ENCODE measurements at places on chromosomes 1 and 21.

DNA sequence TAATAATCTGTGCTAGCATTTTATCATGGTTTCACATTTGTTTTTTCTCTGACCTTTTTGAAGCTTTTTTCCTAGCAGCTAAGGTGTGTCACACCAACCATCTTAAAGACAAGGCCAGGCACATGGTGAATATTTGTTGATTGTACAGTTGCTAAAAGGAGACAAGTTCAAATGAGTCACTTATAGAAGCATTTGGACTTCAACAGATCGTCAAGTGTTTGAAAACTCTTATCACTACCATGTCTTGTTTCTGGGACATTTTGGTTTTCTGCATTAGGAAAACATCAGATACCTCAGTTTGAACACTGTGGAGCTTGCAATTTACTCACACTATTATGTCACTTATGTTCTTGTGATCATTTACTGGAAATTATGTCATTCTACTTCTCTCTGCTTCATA is 407.3 kb downstream of the USP25 start:
- no peak for DNase-seq

DNA sequence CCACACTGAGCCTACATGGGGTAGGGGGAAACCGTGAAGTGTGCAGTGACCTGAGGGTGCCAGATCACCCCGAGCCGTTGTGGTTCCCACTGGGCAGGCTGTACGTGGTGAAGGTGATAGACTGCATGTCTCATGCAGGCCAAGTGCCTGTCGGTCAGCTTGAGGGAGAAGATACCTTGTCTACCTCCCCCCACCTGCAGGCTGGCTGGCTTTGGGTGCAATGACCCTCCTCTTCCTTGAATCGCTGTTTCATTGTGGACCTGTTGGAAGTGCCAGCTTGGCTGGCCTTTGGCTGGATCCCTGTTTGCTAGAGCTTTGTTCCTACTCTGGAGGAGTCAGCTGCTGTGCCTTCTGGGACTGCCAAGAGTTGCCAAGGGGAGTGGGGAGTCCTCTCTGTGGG is 92.5 kb downstream of the GALNT2 start:
- no peak for DNase-seq

GRCh38 chr1:111097356-111098099 is 42.4 kb downstream of the DRAM2 start:
- DNase-seq: no peak

DNA sequence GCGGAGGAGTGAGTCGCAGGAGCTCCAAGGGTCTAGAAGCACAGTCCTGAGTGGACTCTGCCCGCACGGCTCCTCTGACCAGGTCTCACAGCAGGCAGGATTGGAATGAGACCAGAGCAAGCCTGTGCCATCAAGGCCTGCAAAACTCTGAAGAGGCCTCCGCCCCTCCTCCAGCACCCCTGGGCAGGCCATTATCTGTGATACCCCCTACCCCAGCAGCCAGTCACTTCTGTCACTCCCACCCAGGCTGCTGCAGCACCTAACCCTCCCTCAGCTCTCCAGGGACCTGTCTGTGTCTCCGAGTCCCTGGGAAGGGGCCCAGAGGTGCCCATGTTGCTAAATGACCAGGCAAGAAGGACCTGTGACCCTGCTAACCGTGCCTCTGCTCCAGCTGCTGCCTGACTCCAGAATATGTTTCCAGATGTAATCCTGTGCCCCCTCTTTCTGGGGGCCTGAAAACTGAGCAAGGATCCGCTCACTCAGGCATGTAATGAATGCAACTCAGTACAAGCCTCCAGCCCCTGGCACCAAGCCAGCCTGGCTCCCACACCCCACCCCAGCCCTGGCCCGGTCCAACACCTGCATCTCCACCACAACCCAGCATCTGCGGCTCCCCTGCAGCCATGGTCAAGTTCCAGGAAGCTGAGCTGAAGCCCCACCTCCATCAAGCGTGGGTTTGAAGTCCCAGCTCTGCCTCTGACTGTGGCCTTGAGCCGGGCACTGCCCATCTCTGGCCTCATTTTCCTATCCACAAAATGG is 22.1 kb upstream of the COL16A1 start:
- no peak for DNase-seq

DNA sequence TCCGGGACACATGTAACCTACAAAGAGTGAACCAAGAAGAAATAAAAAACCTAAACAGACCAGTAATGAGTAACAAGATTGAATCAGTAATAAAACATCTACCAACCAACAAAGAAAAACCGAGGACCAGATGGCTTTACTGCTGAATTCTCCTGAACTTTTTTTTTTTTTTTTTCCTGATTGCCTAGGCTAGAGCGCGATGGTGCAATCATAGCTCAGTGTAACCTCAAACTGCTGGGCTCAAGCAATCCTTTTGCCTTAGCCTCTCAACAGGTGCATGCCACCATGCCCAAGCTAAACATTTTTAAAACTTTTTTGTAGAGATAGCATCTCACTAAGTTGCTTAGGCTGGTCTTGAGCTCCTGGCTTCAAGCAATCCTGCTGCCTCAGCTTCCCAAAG is 11.2 kb upstream of the FGGY start:
- DNase-seq: no peak

- no peak for DNase-seq
These were observed 101.9 kb downstream of the FNBP1L start for GRCh38 chr1:93549811-93550210.

DNA sequence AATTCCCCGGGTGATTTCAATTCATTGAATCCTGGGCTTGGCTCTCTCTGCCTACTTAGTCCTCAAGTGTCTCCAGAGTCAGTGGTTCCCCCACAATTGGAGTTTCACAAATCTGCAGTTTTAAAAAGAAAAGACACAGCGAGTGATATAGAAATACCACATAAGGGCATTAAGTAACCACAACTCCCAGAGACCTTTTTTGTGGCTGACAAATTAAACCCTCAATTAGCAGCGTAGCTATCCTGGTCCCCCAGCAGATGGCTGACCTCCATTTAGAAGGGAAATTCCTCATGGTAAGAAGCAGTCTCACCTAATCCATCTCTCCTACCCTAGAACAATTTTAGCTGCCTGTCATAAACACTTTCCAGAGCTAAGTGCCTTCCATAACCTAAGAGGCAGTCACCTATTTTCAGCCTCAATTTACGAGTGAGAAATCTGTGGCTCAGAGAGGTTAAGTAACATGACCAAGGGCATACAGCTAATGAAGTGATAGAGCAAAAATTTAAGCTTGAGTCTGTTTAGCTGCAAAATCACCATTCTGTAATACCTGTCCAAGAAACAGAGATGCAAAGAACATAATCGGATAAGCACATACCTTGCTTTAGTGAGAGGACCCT is 56.0 kb upstream of the NBPF3 start:
- no peak for DNase-seq

- no peak for DNase-seq
These were observed 993 bp downstream of the SYPL2 start for GRCh38 chr1:109467301-109467777.

DNA sequence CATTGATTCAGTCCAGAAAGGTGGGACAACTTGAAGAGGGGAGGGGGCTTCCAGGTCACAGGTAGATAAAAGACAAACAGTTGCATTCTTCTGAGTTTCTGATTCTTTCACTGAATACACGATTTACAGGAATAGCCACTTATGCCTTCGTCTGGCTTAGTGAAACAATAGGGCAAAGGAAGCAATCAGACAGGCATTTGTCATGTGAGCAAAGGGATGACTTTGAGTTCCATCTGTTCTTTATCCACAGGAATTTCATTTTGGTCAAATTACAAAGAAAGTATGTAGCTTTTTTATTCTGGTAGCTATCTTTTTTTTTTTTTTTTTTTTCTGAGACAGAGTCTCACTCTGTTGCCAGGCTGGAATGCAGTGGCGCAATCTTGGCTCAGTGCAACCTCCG is 202.5 kb downstream of the TTLL7 start:
- DNase-seq: no peak

GRCh38 chr1:114219172-114219868 is 65.7 kb upstream of the SYT6 start:
- no peak for DNase-seq

DNA sequence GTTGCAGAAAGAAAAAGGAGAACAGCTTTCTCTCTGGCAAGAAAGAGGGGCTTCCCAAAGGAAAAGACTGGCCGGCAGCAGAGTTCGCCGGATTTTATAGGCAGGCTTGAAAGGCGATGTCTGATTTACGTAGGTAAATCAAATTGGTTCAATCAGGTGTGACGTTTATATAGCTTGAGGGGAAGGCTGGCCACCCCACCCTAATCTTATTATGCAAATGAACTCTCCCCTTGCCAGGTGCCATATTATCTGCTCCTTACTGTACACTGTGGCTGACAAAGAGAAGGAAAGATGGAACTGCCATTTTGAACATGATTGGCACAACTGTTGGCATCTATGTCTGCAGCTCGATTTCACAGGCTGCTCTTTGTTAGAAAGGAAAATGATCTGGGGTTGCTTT is 16.8 kb upstream of the INTS3 start:
- no peak for DNase-seq

GRCh38 chr1:9128520-9129265 is at the start of gene GPR157:
TSS of gene GPR157 (minus strand) at chr1:9129102. CDS start at chr1:9129027, 75 bp downstream.
- peak; percentile 78 for DNase-seq

GRCh38 chr1:68370101-68370915 is 79.4 kb downstream of the RPE65 start:
- DNase-seq: no peak

DNA sequence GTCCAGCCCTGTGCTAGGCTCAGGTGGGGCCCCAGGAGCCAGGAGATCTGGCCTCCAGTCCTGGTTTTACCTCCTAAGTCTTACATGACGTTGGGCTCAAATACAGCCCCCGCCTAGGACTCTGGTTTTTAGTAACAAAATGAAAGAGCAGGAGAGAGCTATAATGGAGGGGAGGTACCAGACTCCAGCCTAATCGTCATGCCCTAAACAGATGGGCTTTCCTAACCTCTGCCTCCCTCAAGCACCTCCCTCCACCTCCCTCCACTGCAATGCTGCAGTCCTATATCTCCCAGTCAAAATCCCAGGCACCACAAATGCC is 28.6 kb downstream of the TTC39A start:
- no peak for DNase-seq

DNA sequence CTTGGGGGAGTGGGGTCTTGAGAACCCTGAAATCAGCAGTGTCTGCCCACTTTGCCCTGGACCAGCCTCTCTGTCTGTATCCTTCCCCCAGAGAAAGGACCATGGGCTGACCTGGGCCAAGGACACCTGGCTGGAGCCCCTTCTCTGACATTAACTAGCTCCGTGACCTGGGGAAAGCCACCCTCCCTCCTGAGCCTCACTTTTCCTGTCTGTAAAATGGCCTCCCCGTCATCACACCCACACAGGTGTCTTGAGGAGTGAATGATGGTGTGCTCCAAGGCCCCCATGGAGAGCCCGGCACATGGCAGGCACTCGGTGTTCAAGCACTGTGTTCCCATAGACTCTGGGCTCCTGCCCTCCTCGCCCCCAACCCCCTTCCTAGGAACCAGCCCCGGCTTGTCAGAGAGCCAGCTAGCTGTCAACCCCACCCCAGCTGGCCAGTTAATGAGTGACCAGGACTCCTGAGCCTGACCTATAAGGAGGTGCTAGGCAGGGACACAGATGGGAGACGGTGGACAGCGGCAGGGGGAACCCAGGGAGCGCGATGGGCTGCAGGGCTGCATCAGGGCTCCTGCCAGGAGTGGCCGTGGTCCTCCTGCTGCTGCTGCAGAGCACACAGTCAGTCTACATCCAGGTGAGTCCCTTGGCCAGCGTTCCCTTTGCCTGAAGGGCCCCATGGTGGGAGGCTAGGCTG is at the start of gene GUCA2B:
Gene GUCA2B, plus strand, starts transcription at position 504 of the 694 bp plus-strand sequence. Its CDS starts 41 bp downstream, at position 545.
- DNase-seq: no peak

DNA sequence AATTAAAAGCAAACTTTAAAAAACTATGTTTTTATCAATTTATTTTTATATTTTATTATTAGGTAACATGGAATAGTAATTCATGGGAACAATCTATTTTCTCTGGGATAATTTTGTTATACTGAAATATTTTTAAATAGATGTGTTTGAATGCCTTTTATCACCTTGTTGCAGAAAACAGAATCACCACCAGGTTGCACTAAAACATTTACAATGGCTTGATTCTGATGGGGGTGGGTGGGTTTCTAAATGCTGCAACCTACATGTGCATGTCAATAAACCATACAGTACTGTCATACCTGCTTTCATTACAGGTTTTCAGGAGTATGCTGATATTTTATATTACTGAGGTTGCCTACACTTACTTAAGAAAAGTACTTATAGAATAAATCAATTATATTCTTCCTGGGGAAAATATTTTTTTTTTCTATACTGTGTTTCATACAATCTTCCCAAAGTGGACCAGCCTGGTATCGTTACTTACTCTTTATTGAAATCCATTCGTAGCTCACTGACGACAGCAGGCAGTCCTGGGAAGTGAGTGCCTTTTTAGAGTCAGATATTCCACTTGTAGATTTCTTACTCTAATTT is 132.8 kb downstream of the PTPRC start:
- no peak for DNase-seq

- DNase-seq: no peak
These were observed 25.4 kb downstream of the ATP5PO start for GRCh38 chr21:33890187-33890586.

DNA sequence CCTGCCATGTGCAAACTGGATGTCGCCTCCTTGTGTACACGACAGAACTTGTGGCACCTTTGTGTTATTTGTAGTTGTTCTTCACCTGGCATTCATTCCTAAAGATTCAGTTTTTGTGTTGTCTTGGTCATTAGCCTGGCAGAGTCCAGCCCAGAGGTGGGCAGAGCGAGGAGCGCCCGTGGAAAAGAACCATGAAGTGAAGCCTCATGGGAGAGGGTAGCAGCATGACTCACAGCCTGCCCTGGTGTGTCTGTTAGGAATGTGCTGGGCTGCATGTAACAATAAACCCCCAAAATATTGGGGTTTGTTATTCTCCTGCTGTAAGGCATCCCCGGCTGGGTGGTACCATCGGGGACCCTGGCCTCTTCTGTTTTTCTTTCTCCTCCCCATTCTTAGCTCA is 124.9 kb upstream of the TMEM51 start:
- DNase-seq: no peak

DNA sequence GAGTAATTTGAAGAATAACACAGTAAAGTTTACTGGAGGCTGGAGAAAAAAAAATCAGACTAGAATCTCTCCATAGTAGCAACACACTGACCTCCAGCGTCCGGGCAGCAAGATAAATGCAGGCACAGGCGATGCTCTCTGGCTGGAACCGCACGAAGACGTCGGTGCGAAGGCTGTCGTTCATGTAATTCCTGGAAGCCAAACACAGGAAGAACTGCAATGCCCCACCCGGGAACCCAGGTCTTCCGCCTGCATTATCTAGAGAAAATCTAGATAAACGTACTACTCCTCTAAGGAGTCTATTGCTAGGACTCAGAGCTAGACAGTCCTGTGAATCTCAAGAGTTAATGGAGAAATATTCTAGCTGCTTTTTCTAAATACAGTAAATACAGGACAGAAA is 8.5 kb downstream of the CCNL2 start:
- no peak for DNase-seq

GRCh38 chr1:204450461-204451257 is 39.0 kb upstream of the PPP1R15B start:
- no peak for DNase-seq

DNA sequence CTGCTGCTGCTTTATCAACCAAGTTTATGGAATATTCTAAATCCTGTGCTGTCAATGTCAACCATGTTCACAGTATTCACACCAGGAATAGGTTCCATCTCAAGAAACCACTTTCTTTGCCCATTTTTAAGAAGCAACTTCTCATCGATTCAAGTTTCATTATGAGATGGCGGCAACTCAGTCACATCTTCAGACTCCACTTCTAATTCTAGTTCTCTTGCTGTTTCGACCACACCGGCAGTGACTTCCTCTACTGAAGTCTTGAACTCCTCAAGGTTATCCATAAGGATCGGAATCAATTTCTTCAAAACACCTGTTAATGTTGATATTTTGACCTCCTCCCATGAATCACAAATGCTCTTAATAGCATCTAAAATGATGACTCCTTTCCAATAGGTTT is 39.7 kb upstream of the IFNLR1 start:
- no peak for DNase-seq

GRCh38 chr1:157288492-157288891 is 150.3 kb upstream of the ETV3 start:
- DNase-seq: no peak

Measured in CD4-positive, alpha-beta T cell treated with Interleukin-2 at 100 ng/mL for 4 hours (primary cell).